ENCODE measurements at places on chromosomes 3 and 15.

DNA sequence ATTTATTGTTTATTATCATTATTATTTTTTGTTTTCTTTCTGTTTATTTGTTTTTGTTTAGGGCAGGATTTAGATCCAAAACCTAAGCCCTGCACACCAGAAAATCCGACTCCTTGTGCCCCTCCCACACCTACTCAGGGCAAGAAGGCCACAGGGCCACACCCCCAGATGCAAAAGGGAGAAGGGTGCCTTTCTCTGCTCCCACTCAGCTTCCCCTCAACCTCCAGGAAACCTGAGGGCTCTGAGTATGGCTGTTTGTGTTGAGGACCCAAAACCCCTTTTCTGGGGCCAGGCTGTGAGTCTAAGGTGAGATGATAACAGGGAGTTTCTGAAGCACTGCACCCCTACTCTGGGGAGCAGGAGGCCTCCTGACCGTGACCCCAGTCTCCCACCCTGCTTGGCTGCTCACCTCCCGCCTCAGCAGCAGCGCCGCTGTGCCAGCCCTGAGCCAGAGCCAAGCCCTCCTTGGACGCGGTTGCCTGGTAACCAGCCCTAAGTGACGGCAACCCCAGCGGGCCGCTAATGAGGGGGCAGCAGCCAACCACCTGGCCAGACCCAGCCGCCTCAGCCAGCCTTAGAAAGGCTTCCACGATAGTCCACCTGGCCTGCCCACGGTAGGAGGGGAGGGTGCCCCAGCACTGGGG lies 6.4 kb upstream of the C15orf39 start:
- DNase-seq: no peak

GRCh38 chr3:135240426-135240825 lies 445.4 kb downstream of the EPHB1 start:
- DNase-seq: no peak

DNA sequence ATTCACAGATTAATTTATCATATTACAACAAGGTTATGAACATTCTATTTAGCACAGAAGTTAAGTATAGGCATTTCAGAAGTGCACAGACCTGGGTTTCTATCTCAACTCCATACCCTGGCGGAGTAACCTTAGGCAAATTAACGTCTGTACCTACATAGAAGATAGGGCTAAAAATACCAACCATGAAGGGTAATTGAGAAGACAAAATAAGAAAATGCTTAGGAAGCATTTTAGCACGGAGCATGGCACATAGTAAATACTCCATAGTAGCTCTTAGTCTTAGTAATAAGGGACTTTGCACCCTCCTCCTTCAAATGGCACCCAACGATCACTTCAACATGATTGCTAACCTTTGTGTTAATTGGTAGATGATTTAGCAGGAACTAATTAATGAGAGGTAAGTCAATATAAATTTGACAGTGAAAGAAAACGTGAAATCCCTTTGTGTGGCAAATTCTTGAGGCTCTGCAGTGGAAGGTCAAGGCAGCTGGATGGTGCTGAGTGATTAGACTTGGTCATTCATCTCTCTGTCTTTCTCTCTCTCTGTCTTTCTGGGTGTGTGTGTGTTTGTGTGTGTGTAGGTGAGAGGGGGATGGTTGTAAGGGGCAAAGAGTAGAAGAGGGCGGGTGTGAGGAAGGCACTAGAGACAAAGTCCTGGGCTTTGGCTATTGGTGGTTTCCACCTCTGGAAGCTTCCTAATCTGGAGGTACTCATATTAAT lies 131.1 kb upstream of the PHLDB2 start:
- no peak for DNase-seq

GRCh38 chr15:87962428-87962827 lies 294.1 kb downstream of the NTRK3 start:
- DNase-seq: no peak

DNA sequence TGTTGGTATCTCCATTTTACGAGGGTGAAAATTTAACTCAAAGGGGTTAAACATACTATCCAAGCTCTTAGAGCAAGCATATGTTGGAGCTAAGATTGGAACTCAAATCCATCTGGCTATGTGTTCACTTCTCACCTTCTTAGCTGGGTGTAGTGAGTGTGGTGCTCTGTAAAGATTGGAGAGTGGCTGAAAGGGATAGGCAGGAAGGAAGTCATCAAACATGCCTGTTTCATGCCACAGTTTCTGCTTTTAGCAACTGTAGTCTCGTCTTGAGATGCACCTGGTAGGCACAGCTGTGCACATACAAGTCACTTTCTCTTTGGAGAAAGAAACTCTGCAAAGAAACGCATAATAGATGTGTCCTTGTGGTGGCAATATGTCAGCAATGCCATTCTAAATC lies 189.1 kb upstream of the MDFIC2 start:
- DNase-seq: no peak

GRCh38 chr3:171133337-171133736 lies 106.8 kb upstream of the SLC2A2 start:
- no peak for DNase-seq

DNA sequence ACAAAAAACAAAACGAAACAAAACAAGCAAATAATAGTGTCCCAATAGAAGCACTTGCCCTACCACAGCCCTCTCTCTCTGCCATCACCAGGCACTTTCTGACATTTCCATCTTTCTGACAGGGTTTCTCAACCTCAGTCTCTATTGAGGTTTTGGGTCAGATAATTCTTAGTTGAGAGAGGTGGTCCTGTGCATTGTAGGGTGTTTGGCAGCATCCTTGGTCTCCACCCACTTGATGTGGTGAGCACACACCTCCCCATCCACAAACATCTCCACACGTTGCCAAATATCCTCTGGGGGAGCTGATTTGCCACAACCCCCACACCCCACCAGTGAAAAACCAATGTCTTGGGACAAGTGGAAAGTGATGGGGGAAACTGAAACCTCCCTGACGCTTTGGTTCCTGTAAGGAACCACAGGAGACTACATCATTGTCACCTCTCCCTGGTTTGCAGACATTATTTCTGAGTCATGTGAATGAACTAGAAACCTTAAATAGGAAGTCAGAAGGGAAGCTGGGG lies 733.7 kb upstream of the CFAP20DC start:
- DNase-seq: no peak

Measured in NCI-H187 treated with DMSO at 0.1 percent for 48 hours (cell line).